ENCODE measurements at places on chromosomes 1 and 21.
A peak's percentile ranks its signal among the peaks of the same experiment; 100 is the strongest.

GRCh38 chr1:7656557-7657215 lies 114.4 kb upstream of the VAMP3 start:
- no peak for DNase-seq

DNA sequence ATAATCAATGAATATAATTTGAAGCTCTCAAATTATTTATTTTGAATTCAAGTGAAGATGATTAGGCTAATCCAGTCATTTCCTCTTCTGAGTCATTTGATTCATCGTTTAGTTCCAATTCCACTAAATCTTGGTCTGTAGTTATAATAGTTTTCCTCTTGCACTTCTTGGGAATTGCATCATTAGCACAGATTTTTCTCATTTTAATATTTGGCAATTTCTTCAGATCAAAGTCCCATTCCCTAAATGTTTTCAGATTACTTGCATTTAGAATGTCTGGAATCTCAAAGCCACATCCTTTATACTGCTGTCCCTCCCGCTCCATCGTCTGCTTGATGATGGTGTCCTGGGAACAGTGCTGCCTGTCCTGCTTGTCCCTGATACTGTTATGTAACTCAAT lies 43.5 kb downstream of the MAST2 start:
- peak; percentile 80 for DNase-seq

- no peak for DNase-seq
These were observed 12.5 kb downstream of the HAO2 start for GRCh38 chr1:119380983-119381662.

DNA sequence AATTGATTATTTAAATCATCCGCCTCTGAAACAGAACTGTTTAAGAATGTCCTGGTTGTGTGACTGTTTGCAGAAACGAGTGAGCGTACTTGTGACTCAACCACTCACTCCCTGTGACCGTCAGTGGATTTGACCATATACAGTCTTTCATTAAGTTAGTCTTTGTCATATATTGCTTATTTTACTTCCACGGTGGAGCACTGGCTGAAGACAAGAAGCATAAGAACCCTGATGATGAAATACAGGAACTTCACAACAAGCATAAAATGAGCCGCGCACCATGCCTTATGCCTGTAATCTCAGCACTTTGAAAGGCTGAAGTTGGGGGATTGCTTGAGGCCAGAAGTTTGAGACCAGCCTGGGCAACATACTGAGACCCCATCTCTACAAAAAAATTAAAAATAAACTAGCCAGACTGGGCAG lies 194.0 kb downstream of the TOMM20 start:
- no peak for DNase-seq

DNA sequence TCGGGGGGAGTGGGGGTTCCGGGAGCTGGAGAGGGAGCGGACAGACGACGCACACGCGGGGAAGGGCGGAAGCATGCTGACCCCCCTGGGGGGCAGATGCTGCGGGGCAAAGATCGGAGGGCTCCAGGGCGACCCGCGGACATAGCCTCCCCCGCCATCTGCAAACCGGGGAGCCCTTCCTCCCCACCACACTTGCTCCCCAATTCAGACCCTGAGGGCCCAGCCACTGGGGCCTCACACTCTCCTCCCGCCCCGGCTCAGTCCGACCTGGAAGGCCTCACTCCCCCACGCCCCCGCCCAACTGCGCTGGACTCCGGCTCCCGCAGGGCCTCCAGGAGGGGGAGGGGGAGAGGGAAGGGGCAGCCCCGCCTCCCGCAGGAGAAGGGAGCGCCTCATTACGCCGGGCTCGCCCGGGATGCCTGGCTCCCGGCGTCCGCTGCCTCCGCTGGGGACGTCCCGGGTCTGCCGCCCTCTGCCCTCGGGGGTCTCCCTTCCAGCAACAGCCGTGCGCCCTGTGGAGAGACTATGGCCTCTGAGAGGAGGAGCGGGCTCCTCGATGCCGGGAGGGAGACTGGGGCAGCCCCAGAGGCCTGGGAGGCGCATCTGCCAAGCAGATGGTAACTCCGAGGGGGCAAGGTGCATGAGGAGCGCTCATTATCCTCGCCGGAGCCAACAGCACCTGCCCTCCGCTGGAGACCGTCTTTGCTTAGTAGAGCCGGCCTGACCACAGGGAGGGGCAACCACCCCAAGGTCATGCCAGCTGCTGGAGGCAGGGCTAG lies 636 bp upstream of the CAMK2N1 start:
- no peak for DNase-seq

GRCh38 chr1:7554385-7555235 lies 216.5 kb upstream of the VAMP3 start:
- no peak for DNase-seq

DNA sequence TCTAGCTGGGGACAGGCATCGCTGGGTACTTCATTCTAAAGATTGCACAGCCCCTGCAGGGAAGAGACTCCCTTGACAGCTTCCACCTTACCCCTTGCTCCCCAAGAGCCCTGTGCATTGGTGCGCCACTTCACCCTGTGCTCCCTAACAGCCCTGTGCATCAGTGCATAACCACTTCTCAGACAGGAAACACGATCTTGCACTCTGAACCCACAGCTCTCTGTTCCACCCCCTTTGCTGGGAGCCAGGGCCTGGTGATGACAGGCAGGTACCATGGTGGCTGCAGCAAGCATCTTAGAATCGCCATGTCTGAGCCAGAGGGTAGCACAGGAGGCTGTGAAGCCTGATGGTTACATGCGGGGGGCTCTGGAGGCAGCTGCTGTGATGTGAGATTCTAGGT lies 5.0 kb downstream of the ALPL start:
- DNase-seq = no peak

All from HS-5 (cell line).